ENCODE measurements at places on chromosomes 2 and 18.

- H3K36me3 ChIP-seq = no peaks in the 10 kb centered on the region
- no peak for DNase-seq
- no peaks in the 10 kb centered on the region for H3K4me1 ChIP-seq
- no peak overlapping the region for H3K27ac ChIP-seq
- no peak overlapping the region for H3K4me3 ChIP-seq
These were observed 110.8 kb upstream of the NRP2 start for GRCh38 chr2:205571360-205571959.

- H3K4me3 ChIP-seq = no peak overlapping the region
- H3K27ac ChIP-seq = no peak overlapping the region
- no peaks in the 10 kb centered on the region for H3K27me3 ChIP-seq
- no peaks in the 10 kb centered on the region for H3K36me3 ChIP-seq
- no peaks in the 10 kb centered on the region for H3K4me1 ChIP-seq
These were observed 52.5 kb downstream of the AQP4 start for GRCh38 chr18:26813043-26813442.

GRCh38 chr2:8296306-8296705 is 385.6 kb upstream of the ID2 start:
- H3K36me3 ChIP-seq = no peaks in the 10 kb centered on the region
- peaks cover 14% of the 10 kb centered on the region for H3K4me1 ChIP-seq
- DNase-seq = no peak
- H3K27ac ChIP-seq = no peak overlapping the region
- H3K4me3 ChIP-seq = no peak overlapping the region

DNA sequence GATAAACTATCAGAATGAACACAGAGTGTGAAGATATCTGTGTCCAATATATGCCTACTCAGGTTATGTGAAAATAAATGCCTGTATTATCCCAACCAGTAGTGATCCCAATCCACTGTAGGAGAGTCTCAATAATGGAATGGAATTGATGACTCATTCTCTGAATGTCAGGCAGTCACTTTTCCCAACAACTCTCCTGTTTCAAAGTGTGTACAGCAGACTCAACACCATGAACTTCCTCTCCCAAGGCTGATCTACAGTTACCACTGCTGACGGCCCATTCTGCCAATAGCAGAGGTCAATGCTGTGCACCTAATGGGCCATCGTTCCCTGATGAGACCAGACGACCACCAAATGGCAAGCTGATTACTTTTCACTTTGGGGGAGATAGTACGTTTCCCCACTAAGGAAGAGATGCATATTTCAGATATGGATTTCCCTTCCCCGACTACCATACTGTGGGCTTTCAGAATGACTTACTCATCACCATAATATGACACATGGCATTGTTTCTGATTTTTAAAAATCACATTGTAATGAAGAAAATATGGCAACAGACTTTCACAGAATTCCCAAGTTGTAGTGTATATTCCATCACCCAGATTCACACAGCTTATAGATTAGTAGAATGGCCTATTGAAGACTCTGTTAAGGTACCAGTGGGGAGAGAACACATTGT is 601.7 kb upstream of the VRK2 start:
- no peaks in the 10 kb centered on the region for H3K4me1 ChIP-seq
- no peak for DNase-seq
- H3K4me3 ChIP-seq = no peak overlapping the region
- H3K27ac ChIP-seq = no peak overlapping the region
- H3K27me3 ChIP-seq = no peaks in the 10 kb centered on the region
- no peaks in the 10 kb centered on the region for H3K36me3 ChIP-seq

GRCh38 chr2:1674276-1674675 is 70.0 kb downstream of the PXDN start:
- no peak overlapping the region for H3K4me3 ChIP-seq
- H3K27ac ChIP-seq = no peak overlapping the region
- no peaks in the 10 kb centered on the region for H3K36me3 ChIP-seq
- DNase-seq = no peak
- no peaks in the 10 kb centered on the region for H3K27me3 ChIP-seq

DNA sequence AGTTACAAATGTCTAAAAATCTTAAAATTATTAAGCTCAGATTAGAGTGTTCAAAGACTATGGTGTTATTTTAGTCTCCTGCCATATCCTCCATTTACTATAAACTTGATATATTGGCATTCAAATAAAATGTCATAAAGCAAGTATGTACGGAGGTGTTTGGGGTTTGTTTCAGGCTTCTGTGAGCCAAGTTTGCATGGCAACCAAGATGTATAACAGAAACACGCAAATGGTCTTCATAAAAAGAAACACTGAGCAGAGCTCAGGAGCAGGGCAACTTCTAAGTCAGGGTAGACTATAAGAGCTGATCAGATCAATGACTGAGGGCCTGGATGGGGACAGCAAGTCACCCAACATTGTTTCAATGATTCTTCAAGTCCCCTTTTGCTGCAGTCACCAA is 20.5 kb upstream of the OSR1 start:
- no peak overlapping the region for H3K27ac ChIP-seq
- H3K4me3 ChIP-seq = no peak overlapping the region
- H3K36me3 ChIP-seq = no peaks in the 10 kb centered on the region
- H3K27me3 ChIP-seq = no peaks in the 10 kb centered on the region
- H3K4me1 ChIP-seq = no peaks in the 10 kb centered on the region

- no peak overlapping the region for H3K4me3 ChIP-seq
- no peak for DNase-seq
- no peaks in the 10 kb centered on the region for H3K36me3 ChIP-seq
- no peaks in the 10 kb centered on the region for H3K27me3 ChIP-seq
These were observed 323.3 kb downstream of the ZNF804A start for GRCh38 chr2:184921676-184922075.

GRCh38 chr2:111883661-111884591 is at the start of gene ANAPC1:
Gene ANAPC1, minus strand, starts transcription at chr2:111884193. Its CDS starts 3,368 bp downstream, at chr2:111880825.
- H3K27me3 ChIP-seq = no peaks in the 10 kb centered on the region
- H3K4me3 ChIP-seq = peak within 1 kb of the TSS; percentile 69
- no peaks in the 10 kb centered on the region for H3K36me3 ChIP-seq

- no peak overlapping the region for H3K4me3 ChIP-seq
These were observed 4.9 kb downstream of the TMEM177 start for GRCh38 chr2:119683713-119684443.

GRCh38 chr2:160920791-160921303 is 239.4 kb upstream of the TANK start:
- DNase-seq = no peak
- H3K27me3 ChIP-seq = no peaks in the 10 kb centered on the region
- no peak overlapping the region for H3K4me3 ChIP-seq
- H3K36me3 ChIP-seq = no peaks in the 10 kb centered on the region
- H3K27ac ChIP-seq = no peak overlapping the region
- H3K4me1 ChIP-seq = no peaks in the 10 kb centered on the region

DNA sequence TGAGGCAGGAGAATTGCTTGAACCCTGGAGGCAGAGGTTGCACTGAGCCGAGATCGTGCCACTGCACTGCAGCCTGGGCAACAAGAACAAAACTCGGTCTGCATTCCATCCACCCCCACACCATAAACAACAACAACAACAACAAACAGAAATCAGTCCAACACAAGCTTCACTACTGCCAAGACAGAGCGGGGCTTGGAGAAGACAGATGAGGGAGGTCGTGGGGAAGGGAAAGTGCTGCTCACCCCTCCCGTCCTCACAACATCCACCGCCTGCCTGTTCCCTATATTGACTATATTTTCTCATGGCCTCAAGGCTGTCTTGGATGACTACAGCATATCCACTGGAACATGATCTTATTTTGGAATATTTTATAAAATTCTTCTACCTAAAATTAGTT is 137.6 kb upstream of the TTC39C start:
- no peak overlapping the region for H3K4me3 ChIP-seq
- H3K36me3 ChIP-seq = no peaks in the 10 kb centered on the region
- H3K27ac ChIP-seq = no peak overlapping the region
- H3K4me1 ChIP-seq = peaks cover 14% of the 10 kb centered on the region

GRCh38 chr2:118913803-118914645 is 28.0 kb upstream of the MARCO start:
- DNase-seq = no peak
- no peak overlapping the region for H3K27ac ChIP-seq
- H3K4me1 ChIP-seq = no peaks in the 10 kb centered on the region
- H3K4me3 ChIP-seq = no peak overlapping the region
- H3K36me3 ChIP-seq = no peaks in the 10 kb centered on the region

DNA sequence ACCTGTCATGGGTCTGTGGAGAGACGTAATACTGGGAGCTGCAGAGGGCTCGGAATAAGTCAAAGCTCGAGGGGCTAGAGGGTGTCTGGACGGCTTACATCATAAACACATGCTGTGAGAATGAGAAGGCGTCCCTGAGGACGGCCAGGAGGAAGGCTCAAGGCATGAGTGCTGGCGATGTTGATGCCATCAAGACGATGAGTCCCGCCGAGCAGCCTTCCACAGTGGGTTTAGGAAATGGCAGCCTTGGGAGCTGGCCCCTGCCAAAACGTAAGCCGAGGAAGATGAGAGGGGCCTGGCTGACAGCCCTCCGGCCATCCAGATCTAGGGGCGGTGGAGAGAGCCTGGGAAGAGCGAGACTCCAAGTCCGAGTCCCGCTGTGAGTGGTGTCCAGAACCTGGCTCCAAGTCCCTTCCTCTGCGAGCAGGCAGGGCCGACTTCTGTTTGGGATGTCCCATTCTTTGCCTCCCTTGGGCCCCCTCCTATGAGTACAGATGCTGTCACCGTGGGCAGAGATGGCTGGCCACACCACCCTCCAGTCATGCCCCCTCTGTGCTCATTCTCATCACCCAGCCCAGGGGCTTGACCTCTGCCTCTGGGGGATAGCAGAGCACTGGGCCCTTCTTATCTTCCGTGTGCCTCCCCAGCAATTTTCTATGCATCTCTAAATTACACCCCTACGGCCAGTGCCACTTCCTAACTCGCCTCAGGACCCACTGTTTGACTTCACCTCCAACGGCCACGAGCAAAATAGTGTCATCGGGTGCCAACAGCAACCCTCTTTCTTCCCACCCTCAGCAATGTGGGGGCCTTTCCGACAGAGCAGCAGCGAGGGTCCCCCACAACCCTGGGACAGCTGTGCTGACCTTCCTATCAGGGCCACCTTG is 175.7 kb downstream of the FAM210A start:
- no peaks in the 10 kb centered on the region for H3K36me3 ChIP-seq
- H3K4me1 ChIP-seq = no peaks in the 10 kb centered on the region
- H3K27ac ChIP-seq = no peak overlapping the region

DNA sequence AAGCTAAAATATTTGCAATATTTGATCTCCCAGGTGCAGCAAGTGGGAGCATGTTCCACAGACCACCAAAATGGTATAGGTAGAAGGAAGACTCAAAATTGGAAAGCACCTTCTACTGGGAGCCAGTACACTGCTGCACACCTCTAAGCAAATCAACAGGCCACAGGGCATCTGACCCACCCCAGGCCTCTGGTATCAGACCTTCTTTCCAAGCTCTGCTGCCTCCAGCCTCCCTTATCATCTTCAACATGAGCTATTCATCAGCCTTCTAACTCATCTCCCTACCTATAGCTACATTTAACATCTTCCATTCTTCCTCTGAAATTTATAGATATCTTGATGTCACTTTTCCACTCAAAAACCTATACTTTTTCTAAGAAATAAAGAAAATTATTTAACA is 294.8 kb downstream of the ZEB2 start:
- H3K27me3 ChIP-seq = no peaks in the 10 kb centered on the region
- no peaks in the 10 kb centered on the region for H3K4me1 ChIP-seq
- DNase-seq = no peak
- H3K4me3 ChIP-seq = no peak overlapping the region
- no peaks in the 10 kb centered on the region for H3K36me3 ChIP-seq

DNA sequence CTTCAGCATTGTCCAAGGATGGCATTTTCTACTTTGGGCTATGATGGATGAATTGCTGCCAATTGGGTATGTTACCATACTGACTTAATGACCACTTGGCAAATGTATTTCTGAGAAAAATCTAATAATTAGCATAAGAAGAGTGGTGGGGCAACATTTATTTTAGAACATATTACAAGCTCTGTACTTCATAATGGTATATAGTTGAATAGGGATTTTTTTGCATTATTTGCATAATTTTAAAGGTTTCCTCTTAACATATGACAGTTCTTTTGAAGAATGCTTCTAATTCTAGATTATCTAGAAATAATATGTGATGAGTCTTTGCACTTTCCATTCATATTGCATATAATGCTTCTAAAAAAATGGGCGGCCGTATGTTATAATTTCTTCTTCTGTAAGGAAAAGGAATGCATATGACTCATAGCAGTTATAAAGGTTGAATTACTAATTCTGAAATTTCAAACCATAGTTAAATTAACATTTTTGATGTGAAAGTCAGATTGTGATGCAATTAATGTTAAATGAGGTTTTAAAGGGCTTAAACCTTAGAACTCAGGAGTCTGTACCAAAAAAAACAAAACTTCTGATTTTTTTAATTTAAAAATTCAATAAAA is 1652.3 kb upstream of the SLC39A10 start:
- no peak overlapping the region for H3K4me3 ChIP-seq
- no peaks in the 10 kb centered on the region for H3K27me3 ChIP-seq
- no peak for DNase-seq
- no peak overlapping the region for H3K27ac ChIP-seq
- H3K36me3 ChIP-seq = no peaks in the 10 kb centered on the region
- H3K4me1 ChIP-seq = no peaks in the 10 kb centered on the region

- H3K36me3 ChIP-seq = no peaks in the 10 kb centered on the region
- H3K27me3 ChIP-seq = no peaks in the 10 kb centered on the region
- no peak overlapping the region for H3K27ac ChIP-seq
- DNase-seq = no peak
These were observed 288.4 kb downstream of the PIEZO2 start for GRCh38 chr18:10860928-10861327.

- H3K4me3 ChIP-seq = no peak overlapping the region
- H3K27me3 ChIP-seq = no peaks in the 10 kb centered on the region
- H3K4me1 ChIP-seq = no peaks in the 10 kb centered on the region
- no peak overlapping the region for H3K27ac ChIP-seq
These were observed 91.7 kb upstream of the TRIB2 start for GRCh38 chr2:12624905-12625598.

- no peaks in the 10 kb centered on the region for H3K36me3 ChIP-seq
- H3K4me1 ChIP-seq = no peaks in the 10 kb centered on the region
- H3K27ac ChIP-seq = no peak overlapping the region
These were observed 178.5 kb downstream of the DIS3L2 start for GRCh38 chr2:232139786-232140562.

DNA sequence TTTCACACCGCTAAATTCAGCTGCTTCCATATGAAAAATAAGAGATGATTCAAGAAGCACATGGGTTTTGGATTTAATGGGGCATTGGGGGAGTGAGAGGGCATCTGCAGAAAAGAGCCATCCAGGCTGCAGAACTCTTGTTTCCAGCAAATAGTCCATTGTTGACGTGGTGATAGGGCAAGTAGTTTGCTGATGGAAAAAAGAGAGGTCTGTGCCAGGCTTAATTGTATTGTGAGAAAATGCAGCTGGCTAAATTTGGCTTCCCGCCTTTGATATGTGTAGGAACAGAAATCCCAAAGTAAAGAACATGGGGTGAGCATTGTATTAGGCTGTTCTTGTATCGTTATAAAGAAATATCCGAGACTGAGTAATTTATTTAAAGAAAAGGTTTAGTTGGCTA is 199.5 kb downstream of the SETBP1 start:
- no peak overlapping the region for H3K27ac ChIP-seq
- no peak overlapping the region for H3K4me3 ChIP-seq
- DNase-seq = no peak
- no peaks in the 10 kb centered on the region for H3K27me3 ChIP-seq
- no peaks in the 10 kb centered on the region for H3K4me1 ChIP-seq

- no peak overlapping the region for H3K4me3 ChIP-seq
- no peak overlapping the region for H3K27ac ChIP-seq
- no peaks in the 10 kb centered on the region for H3K4me1 ChIP-seq
- DNase-seq = no peak
- H3K27me3 ChIP-seq = no peaks in the 10 kb centered on the region
- no peaks in the 10 kb centered on the region for H3K36me3 ChIP-seq
These were observed 180.2 kb upstream of the ALKAL2 start for GRCh38 chr2:467892-468647.

GRCh38 chr18:54506516-54507261 is 84.4 kb upstream of the DYNAP start:
- no peak overlapping the region for H3K4me3 ChIP-seq
- no peaks in the 10 kb centered on the region for H3K27me3 ChIP-seq
- no peak overlapping the region for H3K27ac ChIP-seq
- H3K4me1 ChIP-seq = no peaks in the 10 kb centered on the region

Data from naive thymus-derived CD4-positive, alpha-beta T cell (primary cell).